ENCODE measurements at places on chromosomes 16 and 17. TPM values are rescaled to one million over a fixed set of nuclear protein-coding genes. Genes with fewer than 3 reads are reported as not detected.

DNA sequence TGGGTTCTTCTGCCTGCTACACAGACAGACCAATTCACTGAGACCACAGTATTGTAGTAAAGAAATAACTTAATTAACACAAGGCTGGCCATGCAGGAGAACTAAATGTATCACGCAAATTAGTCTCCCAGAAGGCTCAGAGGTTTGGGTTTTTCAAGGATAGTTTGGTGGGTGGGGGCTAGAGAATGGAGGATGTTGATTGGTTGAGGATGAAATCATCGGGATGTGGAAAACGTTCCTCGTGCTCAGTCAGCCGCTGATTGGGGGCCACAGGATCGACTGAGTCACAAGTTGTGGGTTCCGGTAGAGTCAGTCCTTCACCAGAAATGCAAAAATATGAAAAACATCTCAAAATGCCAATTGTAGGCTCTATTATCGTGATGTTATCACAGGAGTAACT lies 18.7 kb downstream of the RHOT1 start:
- DNase-seq: no peak

Gene ABCC3
- not detected for total RNA-seq

Gene PLD2
- total RNA-seq: 50.9 TPM

DNA sequence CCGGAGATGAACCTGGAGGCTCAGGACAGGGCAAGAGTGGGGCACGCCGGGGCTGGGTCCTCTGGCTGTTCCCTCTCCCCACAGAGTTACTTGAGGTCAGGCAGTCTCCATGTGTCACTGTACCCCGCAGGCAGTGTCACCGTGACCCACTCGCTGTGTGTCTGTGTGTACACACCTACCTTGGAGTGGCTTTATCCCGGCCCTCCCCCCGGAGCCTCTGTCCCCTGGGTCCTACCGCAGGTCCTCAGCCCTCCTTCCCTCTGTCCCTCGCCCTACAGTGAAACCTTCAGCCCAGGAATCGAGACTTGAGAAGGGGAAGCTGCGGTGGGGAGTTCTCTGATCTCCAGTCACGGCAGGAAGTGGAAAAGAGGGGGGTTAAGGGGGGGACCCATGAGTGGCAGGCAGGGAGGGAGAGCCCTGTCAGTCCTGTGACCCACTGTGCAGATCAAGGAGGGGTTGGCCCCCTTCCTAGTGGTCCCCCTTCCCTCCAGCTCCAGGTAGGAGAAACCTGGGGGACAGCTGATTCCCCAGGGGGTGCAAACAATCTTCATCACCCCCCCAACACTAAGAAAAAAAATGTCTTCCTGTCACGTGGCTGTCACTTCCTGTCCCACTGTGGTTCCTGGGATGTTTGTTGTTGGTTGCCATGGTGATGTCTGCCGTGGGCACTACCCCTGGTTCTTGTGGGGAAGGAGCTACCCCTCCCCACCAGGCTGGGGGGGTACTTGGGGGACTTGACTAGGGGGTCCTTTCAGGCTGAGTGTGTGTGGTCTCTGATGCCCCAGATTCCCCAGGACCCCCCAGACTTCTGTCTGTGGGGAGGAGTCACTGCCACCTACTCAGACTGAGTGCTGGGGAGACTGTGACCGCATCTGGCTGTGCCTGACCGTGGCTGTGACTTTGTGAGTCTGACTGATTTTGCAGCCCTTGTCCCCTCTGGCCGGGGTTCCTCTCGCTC lies 13.7 kb downstream of the RARA start:
- DNase-seq: peak; percentile 89

DNA sequence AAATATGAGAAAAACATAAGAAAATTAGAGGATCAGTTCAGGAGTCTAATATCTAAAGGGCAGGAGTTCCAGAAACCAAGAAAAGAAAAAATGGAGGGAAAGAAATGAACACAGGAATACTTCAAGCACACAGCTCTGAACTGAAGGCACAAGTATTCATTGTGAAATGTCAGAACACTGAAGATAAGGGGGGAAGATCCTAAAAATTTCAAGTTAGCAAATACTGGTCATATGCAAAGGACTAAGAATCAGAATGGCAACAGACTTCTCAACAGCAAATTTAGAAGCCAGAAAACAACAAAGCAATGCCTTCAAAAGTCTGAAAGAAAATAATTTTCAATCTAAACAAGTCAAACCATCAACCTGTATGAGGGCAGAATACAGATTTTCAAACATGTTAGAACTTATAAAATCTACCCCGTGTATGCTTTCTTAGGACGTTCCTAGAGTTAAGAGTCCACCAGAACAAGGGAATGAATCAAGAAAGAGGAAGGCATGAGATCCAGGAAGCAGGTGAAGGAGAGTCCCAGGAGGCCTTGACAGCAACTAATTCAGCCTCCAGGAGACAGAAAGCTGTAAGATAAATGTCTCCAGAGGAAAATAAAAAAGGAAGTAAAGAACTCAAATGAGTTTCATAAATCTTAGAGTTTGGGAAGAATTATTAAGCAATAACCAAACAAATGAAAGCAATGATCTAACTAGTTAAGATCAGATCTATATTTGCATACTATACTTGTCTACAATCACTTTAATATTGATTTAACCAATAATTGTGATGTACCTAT lies 2.8 kb downstream of the BRD7 start:
- DNase-seq: no peak

Gene KCNJ2
- not detected for total RNA-seq

Gene RAB34
- total RNA-seq: 10.4 TPM

DNA sequence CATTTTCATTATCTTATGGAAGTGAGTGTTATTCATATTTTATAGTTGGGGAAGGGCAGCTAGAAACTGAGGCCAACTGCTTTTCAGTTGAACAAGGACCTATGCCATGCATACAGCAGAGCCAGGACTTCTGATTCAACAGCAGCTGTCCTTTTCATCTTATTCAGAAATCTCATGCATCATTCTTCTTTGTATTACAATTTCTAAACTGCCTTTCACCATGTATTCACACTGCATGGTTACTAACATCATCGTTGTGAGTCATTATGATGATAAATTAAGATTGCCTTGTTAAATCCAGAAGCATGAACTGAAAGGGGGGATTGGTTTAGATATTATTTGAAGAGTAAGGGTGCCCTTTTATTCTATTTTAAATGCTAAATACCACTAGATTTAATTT lies 1470.1 kb upstream of the GOT2 start:
- DNase-seq: no peak

Gene SLFN14
- total RNA-seq: not detected

DNA sequence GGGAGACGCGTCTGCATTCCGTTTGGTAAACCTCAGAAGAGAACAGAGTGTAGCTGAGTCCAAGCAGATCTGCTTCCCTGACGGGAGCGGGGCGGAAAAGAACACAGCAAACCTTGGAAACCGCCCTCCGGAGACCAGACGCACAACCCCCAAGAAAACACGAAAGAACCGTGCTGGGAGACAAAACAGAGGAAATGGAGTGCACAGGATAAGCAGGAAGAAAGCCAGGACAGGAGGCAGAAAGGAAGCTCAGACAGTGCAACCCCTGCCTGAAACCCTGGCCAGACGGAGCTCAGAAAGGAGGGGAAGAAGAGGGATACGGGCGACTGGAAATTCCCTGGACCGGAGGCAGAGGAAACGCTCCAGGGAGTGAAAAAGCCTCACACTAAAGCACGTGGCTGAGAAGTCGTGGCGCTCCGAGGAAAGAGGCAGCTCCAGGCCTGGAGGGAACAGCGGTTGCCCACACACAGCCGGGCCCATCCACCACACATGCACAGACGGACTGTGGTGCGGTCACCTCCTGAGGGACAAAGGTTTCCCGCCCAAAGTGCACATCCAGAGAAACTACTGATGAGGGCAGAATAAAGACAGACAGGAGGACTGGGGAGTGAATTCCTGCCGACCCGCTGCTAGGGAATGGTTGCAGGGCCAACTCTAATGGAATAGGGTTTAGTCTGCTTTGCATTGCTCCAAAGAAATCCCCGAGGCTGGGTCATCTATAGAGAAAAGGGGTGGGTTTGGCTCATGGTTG lies 10.2 kb downstream of the DPEP1 start:
- no peak for DNase-seq
